ENCODE measurements at places on chromosomes 2 and 18. TPM values are rescaled to one million over a fixed set of nuclear protein-coding genes. Genes with fewer than 3 reads are reported as not detected.

ETAA1 gene
- 10.3 TPM for total RNA-seq

ARHGEF4 gene
- total RNA-seq: not detected

RIT2 gene
- total RNA-seq: not detected

GRCh38 chr2:207513551-207514257 lies 16.1 kb upstream of the CREB1 start:
- DNase-seq: no peak
- H3K27ac ChIP-seq: no peak overlapping the region

- no peak for DNase-seq
- H3K4me1 ChIP-seq: no peaks in the 10 kb centered on the region
- H3K4me3 ChIP-seq: no peak overlapping the region
Measured at GRCh38 chr18:26827581-26827980, 37.9 kb downstream of the AQP4 start.

DNA sequence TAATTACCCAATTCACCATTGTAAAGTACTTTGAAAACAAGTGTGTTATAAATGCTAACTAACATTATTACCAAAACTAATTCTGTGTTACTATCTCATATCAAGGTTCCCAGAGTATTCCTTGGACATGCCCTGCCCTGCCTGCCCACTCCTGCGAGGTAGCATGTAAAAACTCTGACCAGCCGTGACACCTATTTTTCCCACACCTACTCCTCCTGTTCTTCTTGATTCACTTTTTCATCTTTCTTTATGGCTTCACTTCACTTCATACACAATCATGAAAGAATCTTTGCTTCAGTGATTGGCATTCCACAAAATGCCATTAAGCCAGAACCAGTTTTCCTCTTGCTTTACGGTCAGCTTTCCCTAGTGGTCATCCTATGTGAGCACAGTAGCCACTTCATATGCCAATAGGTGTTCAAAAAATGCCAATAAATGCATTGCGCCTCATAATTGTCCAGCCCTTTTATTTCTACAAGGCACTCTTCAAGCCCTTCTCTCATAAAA lies 42.6 kb upstream of the SETBP1 start:
- no peaks in the 10 kb centered on the region for H3K27me3 ChIP-seq
- no peaks in the 10 kb centered on the region for H3K36me3 ChIP-seq
- DNase-seq: no peak
- H3K4me3 ChIP-seq: no peak overlapping the region

DNA sequence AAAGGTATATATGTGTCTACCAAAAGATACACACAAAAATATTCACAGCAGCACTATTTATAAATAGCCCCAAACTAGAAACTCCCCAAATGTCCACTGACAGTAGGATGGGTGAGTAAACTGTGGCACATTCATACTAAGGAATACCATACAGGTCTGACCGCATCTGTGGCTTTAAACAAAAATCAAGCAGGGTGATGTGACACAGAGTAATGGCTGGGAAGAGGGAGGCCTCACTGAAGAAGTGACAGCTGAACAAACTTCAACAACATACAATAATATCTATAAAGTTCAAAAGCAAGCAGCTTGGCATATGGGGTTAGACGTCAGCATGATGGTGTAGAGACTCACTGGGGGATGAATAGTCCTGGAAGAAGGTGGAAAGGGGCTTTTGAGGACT lies 115.1 kb upstream of the PPP1CB start:
- H3K27ac ChIP-seq: no peak overlapping the region
- no peaks in the 10 kb centered on the region for H3K4me1 ChIP-seq
- H3K4me3 ChIP-seq: no peak overlapping the region
- H3K36me3 ChIP-seq: no peaks in the 10 kb centered on the region
- H3K27me3 ChIP-seq: no peaks in the 10 kb centered on the region

GRCh38 chr2:84873350-84873749 lies 7.5 kb downstream of the TRABD2A start:
- no peak for DNase-seq
- H3K27ac ChIP-seq: no peak overlapping the region
- H3K4me3 ChIP-seq: no peak overlapping the region
- no peaks in the 10 kb centered on the region for H3K27me3 ChIP-seq
- no peaks in the 10 kb centered on the region for H3K4me1 ChIP-seq
- no peaks in the 10 kb centered on the region for H3K36me3 ChIP-seq

- H3K4me3 ChIP-seq: no peak overlapping the region
- H3K36me3 ChIP-seq: no peaks in the 10 kb centered on the region
- no peak overlapping the region for H3K27ac ChIP-seq
- no peak for DNase-seq
- no peaks in the 10 kb centered on the region for H3K4me1 ChIP-seq
Measured at GRCh38 chr18:6722690-6723089, 6.8 kb upstream of the ARHGAP28 start.

DNA sequence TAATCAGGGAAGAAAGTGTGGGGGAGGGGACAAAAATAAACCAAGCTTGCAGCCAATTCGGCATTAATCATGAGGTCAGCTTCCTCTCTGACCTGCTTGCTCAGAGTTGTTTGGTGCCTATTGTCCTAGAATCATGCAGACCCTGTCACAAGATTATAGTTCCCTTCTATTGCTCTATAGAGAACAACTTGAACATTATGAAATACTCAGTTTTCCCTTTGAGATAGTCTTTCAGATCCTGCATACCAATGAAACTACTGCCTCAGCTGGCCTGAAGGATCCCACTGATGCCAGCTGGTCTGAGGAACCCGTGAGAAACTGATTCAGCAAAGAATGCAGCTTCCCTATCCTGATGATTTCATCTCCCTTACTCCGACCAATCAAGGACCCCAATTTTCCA lies 955 bp upstream of the BBS5 start:
- no peak overlapping the region for H3K27ac ChIP-seq
- H3K36me3 ChIP-seq: no peaks in the 10 kb centered on the region
- peaks cover 10% of the 10 kb centered on the region for H3K4me1 ChIP-seq
- no peak overlapping the region for H3K4me3 ChIP-seq
- no peaks in the 10 kb centered on the region for H3K27me3 ChIP-seq

DNA sequence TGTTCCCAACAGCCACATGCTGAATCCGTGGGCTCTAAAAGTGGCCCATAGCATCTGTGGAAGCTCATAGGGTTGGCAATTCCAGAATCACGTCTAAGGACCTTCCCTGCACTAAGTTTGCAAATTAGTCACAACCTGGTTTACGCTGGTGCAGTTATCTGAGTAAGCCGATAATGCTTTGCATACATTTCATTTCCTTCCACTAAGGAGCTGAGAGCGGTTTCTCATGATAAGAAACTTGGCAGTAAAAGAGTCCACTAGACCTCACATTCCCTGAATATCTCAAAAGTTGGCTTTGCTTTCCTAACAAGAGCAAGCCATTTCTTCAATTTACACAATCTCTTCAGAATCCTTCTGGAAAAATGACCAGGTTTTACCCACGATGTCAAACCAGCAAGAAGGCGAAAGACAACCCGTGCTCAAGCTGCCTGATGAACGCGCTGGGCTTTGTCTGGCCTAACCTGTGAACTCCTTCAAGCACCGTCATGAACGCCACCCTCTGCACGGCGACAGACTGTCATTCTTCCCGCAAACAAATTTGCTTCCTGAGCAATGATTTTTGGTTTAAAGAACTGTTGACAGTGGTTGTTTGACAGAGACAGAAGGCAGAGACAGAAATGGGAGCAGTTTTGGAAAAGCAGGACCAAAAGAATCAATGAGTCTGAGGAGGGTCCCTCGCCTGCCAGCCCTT lies 73.0 kb upstream of the COPS8 start:
- H3K36me3 ChIP-seq: no peaks in the 10 kb centered on the region
- no peak overlapping the region for H3K27ac ChIP-seq
- H3K27me3 ChIP-seq: no peaks in the 10 kb centered on the region
- H3K4me1 ChIP-seq: no peaks in the 10 kb centered on the region
- no peak for DNase-seq
- no peak overlapping the region for H3K4me3 ChIP-seq
